Activated naive CD4-positive, alpha-beta T cell (primary cell): ENCODE measurements at places on chromosomes 12 and 14.

DNA sequence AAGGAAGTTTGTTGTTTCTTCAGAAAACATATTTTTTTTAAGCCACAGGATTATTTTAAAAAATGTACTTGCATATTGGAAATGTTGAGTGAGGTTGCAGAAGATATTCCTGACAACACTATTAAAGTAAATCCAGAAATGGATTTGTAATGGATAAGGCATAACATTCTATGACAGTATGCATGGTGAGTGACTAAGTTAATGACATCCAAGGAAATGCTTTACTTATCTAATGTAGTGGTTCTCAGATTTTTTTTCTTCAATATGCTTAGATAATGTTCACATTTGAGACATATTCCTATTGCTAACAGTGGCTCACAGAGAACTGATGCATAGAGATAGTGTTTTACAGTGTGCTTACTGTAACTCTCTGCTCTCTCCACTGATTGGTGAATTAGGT is 49.4 kb downstream of the ZDHHC17 start:
- no peak for DNase-seq

- DNase-seq = no peak
Observed at GRCh38 chr12:9034095-9034494, 44.7 kb downstream of the KLRG1 start.

- no peak for DNase-seq
Observed at GRCh38 chr12:99039367-99040120, 394.5 kb downstream of the APAF1 start.

DNA sequence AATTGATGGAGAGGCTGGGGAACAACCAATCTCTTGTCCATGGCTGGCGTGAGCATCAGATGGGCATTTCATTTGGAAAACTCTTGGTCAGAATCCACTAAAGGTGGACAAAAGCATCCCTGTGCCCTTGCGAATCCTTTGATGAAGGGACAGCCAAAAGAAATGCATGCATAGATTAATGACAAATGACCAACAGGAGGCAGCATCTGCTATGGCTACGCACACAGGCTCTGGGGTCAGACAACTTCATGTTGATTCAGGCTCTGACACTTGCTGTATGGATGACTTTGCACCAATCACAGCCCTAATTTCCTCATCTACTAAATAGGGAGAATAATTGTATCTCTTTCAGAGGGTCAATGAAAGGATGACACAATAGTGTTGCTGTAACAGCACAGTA is 117.5 kb downstream of the ASCL4 start:
- DNase-seq = no peak

DNA sequence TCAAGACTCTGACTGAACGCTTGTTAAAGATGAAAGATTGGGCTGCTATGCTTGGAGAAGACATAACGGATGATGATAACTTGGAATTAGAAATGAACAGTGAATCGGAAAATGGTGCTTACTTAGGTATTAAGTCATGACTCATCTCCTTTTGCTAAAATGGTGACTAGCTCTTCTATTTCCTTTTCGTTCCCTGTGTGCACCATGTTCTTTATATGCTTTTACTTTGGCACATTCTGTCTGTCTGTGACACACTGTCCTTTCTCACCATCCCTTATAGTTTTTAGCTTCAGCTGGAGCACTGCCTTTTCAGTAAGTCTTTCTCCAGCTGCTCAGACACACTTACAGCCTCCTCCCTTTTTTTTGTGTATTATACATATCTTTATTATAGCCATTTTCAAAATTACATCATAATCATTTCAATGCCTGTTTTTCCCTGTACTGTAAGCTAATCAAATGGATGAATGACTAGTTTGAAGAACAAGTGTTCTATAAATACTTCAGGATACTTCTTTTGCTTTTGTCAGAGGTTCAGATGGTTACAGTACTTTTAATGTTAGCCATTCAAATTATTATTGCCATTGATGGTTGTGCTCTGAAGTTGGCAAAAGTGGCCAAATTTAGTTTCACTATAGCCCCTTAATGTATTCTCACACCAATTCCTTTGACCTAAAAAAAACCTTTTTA is 68.6 kb downstream of the MIA2 start:
- no peak for DNase-seq
